ENCODE measurements at places on chromosomes 11 and 22.

DNA sequence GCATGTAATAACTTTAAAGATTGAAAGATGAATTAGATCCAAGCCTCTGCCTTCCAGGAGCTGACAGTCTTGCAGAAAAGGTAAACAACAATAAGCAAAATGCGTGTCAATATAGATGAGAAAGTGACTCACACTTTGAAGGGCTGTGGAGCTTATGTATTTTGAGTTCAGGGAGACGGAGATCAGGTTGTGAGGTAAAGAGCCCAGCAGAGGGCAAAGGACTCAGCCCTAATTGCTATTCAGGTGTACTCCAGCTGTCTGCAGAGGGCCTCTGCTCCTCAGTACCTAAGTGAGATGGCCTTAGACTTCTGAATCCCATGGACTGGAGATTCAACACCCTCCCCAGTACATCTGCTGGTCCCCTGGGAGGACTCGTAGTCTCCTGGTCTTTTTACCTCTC is 22.9 kb upstream of the CTR9 start:
- DNase-seq = no peak

- DNase-seq = no peak
Measured at GRCh38 chr11:37710031-37710430, 1112.0 kb upstream of the RAG2 start.

- no peak for DNase-seq
Measured at GRCh38 chr11:33320814-33321330, 63.7 kb downstream of the HIPK3 start.

GRCh38 chr11:479311-479710 is 27.7 kb downstream of the RNH1 start:
- no peak for DNase-seq

- DNase-seq = no peak
Measured at GRCh38 chr11:12639388-12639787, 34.8 kb upstream of the TEAD1 start.

DNA sequence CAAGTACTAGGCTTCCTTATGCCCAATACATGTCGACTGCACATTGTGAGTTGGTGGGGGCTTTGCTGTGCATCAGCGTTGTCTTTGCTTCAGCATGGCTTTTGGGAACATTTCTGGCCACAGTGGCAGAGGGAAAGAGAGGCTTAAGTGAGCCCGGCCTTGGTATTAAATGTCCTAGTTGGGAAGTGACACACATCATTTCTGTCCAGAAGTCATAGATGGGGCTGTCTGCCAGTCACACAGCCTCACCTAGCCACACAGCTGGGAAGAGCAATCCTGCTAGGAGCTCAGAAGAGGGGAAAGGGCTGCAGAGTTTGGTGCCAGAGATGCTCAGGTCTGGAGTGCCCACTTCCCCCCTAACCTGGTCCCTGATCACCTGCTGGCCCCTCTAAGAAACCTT is 27.6 kb downstream of the TREH start:
- no peak for DNase-seq

GRCh38 chr11:128304666-128305485 is 282.5 kb downstream of the ETS1 start:
- DNase-seq = no peak

DNA sequence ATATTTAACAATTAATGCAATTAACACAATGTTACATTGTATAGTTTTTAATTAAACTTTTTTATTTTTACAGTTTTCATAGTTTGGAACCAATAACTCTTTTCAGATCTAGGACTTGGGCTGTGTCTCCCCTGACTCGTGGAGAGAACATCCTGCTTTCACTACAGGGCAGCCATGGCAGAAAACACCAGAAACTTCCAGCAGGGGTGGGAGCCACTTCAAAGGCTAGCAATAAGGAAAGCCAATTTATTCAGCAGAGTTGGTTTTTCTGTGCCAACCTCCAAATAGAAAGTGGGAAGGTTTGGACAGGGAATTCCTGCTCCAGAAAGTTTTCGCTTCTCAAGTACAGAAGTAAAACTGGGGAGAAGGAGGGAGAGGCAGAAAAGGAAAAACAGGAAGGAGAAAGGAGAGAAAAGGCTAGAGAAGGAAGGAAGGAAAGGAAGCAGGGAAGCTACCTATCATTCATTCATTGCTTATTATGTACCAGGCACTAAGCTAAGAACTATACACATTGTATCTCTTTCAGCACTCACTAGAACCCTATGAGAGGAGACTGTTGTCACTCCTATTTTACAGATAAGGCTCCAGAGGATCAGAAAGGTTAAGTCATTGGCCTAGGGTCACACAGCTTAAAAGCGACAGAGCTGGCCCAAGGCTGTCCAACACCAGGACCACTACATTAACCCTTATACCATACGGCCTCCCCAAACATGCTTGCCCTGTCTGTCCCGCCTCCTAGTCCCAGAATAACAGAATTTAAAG is 54.8 kb upstream of the CREB3L1 start:
- DNase-seq = no peak

- no peak for DNase-seq
Measured at GRCh38 chr11:2580571-2581001, 119.2 kb downstream of the KCNQ1OT1 start.

DNA sequence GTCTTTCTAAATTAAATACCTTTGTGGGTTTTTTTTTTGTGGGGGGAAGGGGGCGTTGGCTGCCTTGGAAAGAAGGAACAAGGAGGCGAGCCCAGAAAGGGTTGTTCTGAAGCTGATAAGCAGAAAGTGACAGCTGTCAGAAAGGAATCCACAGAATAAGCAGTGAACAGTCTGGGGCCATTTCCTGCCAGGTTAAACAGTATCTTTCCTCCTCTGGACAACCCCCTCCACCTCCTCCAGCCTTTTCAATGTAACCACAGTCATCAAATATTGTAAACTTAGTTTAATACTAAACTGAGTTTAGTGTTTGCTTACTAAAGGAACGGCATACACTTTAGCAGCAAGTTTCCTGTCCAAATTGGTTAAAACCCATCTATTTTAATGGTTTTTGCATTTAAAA is 271.2 kb upstream of the SYN3 start:
- DNase-seq = no peak

DNA sequence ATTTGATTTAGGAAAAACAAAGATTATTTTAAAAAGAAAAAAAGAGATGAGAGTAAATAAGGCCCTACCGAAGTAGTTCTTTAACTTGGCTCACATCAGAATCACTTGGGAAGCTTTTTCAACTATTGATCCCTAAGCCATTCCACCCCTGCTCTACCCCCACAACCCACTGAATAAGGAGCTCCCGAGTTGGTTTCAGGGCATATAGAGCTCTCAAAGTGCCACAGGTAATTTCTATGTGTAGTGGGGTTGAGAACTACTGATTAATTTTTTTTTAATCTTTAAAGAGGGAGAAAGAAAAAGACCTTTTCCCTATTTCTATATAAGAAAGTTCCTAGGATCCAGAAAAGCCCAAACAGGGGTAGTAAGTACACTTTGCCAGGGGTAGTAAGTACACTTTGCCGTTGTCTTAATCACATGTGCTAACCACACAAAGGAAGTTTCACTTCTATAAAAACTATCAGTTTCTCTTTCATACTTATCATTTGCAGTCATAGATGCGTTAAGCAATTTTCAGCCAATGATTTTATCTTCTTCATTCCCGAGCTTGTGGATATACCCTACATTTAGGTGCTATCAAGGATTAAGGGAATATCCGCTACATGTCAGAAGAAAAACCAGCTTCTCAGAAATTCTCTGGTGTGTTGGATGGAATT is 108.4 kb upstream of the ZC3H12C start:
- DNase-seq = no peak

DNA sequence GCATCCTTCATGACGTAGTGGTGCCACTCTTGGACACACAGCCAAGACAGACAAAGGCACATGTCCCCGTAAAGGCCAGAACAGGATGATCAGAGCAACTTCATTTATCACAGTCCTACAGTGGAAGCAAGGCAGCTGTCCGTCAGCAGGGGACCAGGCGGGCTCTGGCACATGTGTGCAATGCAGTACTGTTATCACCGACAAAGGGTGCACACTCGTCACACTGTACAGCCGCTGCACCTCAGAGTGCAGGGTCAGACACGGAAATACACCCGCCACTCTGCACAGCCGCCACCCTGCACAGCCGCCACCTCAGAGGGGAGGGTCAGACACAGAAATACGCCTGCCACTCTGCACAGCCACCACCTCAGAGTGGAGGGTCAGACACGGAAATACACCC is 13.4 kb upstream of the IL17REL start:
- DNase-seq = no peak

DNA sequence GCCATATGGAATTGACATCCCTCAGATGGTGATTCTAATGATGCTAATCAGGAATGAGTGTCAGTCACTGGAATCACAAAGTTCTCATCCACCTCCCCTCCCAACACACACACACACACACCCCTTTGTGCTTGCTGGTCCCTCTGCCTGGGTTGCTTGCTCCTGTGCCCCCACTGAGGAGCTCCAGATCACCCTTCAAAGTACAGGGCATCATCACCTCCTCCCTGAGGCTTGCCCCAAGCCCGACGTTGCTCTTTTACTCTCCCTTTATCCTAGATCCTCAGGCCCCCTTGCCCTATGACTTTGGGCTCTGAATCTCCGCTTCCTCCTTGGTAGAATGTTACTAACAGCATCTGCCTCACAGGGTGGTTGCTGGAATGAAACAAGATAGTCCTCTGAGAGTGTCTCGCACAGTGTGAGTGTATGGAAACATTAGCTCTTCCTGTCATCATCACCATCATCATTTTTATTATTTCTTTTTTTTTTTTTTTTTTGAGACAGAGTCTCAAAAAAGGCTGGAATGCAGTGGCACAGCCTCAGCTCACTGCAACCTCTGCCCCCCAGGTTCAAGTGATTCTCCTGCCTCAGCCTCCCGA is 3.4 kb downstream of the TOM1 start:
- no peak for DNase-seq

GRCh38 chr11:132064987-132065620 is 694.7 kb downstream of the NTM start:
- no peak for DNase-seq

DNA sequence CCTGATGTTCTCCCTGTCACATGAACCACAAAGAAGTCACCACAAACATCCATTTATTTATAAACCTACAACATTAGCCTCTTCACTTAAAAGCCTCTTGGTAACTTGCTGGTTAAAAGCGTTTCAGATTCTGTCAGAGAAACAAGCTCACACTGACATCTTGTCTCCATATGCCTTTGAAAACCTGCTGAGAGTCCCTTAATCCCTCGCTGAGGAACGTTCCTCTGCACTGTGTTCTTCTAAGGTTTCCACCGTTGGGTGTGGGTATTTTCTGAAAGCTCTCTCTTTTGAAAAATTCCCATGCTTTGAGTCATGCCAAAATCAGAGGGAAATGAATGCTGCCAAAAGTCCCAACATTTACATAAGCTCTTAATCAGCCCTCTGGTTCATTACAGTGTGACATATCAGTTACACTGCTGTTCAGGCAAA is 149.8 kb downstream of the CCDC34 start:
- no peak for DNase-seq

DNA sequence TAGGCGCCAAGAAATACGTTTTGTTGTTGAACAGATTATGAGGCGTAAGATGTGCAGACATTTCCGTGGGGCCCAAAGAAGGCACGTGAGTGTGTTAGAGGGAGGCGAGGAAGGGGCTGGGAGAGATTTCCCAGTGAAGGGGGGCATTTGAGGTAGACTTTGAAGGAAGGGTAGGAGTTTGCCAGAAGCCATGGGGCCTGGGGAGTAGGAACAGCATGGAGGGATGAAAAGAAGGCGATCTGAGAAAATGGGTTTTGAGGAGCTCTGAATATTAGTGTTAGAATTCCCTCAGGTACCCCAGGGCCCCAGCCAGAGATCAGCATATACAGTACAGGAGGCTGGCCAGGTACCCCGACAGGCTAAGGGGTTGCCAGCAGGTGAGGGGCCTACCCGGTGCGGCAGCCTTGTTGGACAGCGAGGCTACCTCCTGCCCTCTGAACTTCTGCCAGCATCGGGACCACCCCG is 414 bp upstream of the MIEF1 start:
- DNase-seq = no peak

DNA sequence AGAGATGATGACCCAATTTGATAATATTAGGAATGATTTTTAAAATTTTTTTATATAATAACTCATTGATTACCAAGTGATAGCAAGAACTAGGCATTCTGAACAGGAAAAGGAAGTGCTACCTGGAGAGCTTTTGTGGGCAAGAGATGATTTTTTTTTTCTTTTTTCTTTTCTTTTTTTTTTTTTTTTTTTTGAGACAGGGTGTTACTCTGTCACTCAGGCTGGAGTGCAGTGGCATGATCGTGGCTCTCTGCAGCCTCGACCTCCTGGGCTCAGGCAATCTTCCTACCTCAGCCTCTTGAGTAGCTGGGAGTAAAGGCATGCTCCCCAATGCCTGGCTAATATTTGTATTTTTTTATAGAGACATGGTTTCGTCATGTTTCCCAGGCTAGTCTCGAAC is 40.4 kb downstream of the TNRC6B start:
- DNase-seq = no peak

DNA sequence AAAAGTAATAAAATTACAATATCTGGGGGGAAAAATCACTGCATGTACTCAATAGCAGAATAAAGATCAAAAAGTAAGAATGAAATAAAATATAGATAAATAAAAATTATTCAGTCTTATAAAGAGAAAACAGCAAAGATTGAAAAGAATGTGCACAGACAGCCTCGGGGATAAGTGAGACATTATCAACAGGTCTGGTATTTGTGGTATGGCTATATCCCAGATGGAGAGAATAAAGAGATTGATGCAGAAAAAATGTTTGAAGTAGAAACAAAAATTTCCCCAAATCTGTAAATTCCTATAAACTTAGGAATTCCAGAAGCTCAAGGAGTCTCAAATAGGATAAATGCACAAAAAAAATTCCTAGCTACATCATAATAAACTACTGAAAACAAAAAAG is 74.5 kb upstream of the LUZP2 start:
- DNase-seq = no peak

- no peak for DNase-seq
Measured at GRCh38 chr11:21396342-21397008, 727.1 kb downstream of the NELL1 start.

GRCh38 chr11:132115454-132115853 is 745.0 kb downstream of the NTM start:
- no peak for DNase-seq

GRCh38 chr11:15006139-15006759 is 34.1 kb upstream of the CALCA start:
- no peak for DNase-seq

GRCh38 chr11:34345991-34346480 is 11.8 kb downstream of the ABTB2 start:
- no peak for DNase-seq

DNA sequence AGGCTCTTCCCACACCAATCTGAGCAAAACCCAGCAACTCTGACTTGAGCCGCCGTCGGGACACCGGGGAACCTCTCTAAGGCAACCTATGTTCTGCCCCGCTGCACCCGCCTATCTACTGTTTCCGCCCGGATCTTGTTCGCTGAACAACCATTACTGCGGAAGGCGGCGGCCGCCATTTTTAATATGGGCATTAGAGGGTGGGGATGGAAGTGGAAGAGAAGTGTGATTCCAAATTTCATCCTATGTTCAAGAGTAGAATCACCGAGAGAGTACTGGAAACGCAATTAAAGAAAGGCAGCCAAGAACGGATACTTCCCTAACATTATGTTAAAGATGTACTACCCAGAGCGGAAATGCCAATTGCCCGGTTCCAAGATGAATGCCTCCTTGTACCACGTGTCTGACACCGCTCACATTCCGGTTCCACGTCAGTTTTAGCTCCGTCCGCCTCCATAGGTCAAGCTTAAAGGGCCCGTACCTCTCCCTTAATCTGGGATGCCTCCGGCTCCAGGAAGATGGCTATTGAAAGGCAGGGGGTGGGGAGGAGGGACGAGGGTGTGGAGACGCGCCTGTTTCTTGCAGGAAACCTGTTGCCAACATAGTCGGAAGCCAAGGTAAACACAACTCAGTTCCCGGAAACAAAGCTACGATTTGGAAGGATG is at the start of gene DPAGT1:
TSS of gene DPAGT1 (minus strand) at position 95 of the 665 bp plus-strand sequence. CDS start 198 bp downstream, outside the sequence.
- peak; percentile 78 for DNase-seq
